NCI-H1930 (cell line): ENCODE measurements at places on chromosomes 16 and 17.
A peak's percentile ranks its signal among the peaks of the same experiment; 100 is the strongest.

DNA sequence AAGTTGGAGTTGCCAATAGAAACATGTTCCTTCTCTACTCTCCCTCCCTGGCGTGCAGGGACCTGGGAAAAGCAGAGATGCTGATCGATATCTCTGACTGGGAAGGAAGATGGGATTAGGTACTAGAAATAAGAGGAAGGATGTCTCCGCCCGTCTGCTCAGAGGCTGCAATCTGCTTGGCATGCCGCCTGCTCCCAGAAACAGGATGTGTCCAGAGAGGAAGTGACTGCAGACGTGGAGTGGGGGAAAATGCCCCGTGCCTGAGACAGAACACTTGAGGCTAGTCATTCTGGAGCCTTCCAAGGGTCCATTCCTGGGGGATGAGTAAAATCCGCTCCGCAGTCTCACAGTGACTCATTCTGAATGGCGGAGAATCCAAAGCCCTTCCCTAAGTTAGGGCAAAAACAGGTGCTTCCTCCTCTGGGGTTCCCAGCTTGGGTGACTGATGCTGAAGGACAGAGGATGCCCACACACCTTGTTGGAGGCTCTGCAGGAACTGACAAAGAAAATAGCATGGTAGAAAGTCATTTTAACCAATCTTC is 45.0 kb upstream of the SMURF2 start:
- no peak for DNase-seq

DNA sequence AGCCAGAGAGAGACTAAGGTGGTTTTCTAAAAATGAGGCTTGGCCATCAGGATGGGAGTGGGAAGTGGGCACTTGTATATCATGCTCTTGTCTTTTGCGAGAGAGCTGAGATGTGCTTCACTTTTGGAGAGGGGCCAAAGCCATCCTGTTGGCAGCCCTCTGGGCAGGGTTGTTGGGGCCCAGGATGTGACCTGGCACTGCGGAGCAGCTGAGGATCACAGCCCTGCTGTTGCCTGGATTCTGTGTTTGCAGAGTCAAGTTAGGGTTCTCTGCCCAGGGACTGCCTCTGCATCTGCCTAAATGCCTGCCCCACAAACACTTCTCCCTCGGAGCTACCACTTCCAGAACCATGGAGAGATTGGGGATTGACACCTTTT is 71.2 kb downstream of the PLD6 start:
- no peak for DNase-seq

GRCh38 chr17:43588121-43588520 is 42.0 kb upstream of the ETV4 start:
- DNase-seq, result no peak

DNA sequence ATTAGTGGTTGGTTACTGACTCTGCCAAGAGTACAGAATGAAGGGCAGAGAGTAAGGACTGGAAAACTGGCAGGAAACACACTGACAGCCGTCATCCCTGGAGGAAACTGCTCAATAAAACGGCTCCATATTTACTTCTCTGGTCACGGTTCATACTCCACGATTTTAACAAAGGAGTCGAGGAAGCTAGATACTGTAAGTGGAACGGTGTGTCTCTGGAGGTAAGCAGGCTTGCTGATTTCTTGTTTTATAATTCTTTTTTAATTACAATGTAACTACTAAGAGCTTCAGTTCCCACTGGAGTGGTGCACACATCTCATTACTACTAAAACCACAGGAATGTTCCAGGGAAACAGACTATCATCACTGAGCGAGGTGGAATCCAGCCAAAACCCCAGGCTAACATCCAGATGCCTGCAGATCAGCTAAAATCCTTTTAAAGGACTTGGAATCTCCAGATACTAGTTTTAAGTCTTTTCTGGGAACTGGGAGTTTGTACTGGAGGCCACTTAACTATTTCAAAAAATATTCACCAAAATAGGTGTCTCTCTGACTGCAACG is 17.8 kb downstream of the SERPINF1 start:
- DNase-seq, result no peak

- no peak for DNase-seq
These were observed at the start of gene MT1G for GRCh38 chr16:56667581-56668571. Gene MT1G (minus strand): TSS chr16:56668065. CDS start chr16:56667993, 72 bp downstream.

DNA sequence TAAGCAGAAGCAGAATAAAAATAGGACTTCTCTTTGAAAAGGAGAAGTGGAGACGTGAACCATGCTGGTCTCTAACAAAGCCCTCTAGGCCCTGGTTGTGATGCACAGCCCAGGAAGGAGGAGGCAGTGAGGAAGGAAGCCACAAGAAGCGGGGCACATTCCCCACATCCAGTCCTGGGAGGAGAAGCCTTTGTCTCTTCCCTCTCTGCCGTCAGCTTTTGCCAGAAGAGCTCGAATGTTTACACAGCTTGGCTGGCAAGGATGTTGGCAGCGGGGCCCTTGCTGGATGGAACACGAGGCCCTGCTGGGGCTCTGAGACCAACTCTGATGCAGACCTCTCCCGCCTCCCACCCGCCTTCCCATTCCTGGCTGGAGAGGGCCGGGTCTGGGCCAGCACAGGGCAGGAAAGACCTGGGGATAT is 91.3 kb downstream of the MAF start:
- DNase-seq, result no peak

DNA sequence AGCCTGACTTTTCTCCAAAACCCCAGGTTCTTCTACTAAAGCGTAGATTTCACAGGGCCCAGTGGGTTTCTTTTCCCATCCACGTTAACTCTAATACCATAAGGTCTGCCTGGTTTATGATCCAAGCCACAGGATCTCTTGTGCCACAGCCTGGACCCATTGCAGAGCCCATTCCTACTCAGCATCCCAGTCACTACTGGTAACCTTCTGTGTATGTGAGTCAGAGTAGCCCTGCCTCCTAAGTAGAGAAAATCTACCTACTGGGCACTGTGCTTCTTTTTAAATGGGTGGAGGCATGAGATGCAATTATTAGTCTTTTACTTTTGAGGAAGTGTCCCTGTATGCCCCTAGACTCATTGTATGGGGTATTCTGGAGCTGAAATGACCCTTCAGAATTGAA is 13.5 kb downstream of the CCL11 start:
- DNase-seq, result no peak

- DNase-seq, result no peak
These were observed 82.4 kb upstream of the TOX3 start for GRCh38 chr16:52629296-52629695.

DNA sequence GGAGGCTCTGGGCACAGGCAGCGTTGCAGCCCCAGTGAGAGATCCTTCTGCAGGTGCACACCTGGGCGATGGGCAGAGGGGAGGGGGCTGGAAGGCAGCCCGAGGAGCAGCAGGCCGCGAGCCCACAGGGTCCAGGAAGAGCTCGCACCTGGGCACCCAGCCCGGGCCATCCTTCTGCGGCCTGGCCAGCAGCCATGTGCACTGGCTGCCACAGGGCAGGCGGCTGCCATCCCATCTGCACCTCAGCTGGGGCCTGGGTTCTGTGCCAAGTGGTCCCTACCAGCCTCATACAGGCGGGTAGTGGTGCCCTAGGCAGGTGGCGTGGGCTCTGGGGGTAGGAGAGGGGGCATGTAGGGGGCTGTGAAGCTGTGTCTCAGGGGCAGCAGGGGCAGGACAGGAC is 197.2 kb downstream of the RBFOX3 start:
- DNase-seq, result no peak

- no peak for DNase-seq
These were observed 19.2 kb upstream of the SMIM5 start for GRCh38 chr17:75614006-75614405.

DNA sequence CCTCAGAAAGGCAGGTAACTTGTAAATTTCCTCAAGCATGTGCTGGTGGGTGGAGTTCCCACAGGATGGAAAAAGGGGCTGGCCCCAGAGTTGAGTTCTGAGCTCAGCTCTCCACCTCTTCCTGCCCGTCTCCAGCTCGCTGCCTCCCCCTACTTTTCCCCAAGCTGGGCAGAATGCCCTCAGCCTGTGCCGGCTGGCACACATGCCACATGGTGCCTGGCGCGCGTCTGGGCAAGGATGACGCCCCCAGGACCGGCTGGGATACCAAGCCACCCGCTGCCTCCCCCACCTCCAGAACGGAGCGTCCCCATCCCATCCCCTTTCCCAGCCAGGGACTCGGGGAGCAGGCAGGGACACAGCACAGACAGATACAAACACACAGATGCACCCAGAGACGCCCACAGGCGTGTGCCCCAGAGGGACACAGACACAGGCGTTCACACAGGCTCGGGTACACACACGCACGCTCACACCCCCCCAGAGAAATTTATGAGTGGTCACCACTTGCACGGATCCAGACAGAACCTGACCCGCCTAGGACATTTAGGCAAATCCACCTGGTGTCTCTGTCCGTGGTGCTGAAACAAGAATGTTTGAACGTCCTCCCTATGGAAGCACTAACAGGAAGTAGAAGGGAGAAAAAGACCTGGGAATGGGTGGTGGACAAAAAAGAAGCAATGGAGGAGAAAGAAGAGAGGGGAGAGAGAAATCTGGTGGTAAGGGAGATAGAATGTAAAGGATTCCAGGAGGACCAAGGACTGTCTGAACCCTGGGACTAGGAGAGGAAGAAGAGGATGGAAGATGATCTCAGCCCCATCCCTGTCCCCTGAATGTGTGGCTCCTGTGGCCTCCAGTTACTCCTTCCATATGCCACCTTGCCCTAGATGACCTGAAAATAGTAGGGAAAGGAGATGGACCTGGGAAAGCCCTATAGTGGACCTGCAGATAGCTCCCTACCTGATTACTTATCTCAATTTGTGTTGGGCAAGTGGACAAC is 15.5 kb downstream of the NEUROD2 start:
- DNase-seq, result no peak

GRCh38 chr16:65042438-65043365 is 79.2 kb downstream of the CDH11 start:
- no peak for DNase-seq

DNA sequence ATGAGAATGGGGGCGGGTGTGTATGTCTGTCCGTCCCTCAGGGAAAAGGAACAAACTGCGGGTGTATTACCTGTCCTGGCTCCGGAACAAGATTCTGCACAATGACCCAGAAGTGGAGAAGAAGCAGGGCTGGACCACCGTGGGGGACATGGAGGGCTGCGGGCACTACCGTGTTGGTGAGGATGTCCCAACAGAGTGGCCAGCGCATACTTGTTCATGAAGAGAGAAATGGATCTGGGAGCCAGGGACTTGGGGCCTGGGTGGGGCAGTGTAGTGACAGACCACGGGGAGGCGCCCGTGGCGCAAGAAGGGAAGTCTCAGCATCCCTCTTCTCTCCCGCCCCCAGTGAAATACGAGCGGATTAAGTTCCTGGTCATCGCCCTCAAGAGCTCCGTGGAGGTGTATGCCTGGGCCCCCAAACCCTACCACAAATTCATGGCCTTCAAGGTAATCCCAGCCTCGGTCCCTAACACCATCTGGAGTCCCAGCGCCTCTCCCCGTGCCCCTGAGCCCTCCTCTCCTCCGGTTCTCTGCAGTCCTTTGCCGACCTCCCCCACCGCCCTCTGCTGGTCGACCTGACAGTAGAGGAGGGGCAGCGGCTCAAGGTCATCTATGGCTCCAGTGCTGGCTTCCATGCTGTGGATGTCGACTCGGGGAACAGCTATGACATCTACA is 3.5 kb upstream of the C17orf107 start:
- DNase-seq, result no peak

- no peak for DNase-seq
These were observed 46.7 kb downstream of the HAPSTR1 start for GRCh38 chr16:9138021-9138680.

DNA sequence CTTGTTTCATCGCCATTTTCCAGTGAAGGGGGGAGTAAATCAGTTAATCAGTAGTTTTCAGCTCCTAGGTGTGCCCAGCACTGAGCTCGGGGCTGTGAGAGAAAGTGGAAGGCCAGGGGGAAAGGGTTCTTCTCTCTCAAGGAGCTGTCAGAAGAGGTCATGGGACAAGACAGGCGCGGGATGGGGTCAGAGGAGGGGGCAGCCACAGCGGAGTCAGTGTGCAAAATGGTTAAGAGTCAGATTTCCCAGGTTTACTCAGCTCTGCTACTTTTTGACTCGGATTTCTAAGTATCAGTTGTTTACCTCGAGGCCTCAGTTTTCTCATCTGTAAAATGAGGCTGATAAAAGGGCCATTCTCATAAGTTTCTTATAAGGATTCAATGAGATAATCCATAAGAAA is 4.3 kb upstream of the XYLT1 start:
- DNase-seq, result no peak

- no peak for DNase-seq
These were observed 113.4 kb upstream of the CDH8 start for GRCh38 chr16:62149631-62150030.

DNA sequence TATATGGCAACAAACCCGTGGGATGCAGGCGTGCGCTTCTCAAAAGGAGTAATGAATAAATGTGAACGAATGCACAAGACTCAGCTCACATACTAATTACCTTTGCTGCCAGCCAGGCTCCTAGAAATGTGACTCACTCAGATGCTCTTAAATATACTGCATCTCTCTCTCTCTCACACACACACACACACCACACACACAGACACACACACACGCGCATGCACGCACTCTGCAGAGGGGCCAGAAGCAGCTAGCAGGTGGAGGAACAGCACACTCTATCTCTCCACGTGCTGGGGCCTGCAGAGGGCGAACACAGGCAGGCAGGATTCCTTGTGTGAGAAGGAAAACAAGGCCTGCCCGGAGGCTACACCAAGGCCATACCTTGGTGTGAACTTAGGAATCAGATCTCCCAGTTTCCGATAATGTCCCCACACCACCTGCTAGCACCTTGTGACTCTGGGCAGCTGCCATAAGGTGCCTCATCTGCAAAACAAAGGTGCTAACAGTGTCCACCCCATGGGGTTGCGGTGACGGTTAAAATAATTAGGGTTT is 5.3 kb downstream of the GPRC5B start:
- DNase-seq, result peak; percentile 22

GRCh38 chr16:11355862-11356261 is 10.6 kb downstream of the RMI2 start:
- DNase-seq, result no peak

- DNase-seq, result no peak
These were observed 124.1 kb upstream of the TNRC6C start for GRCh38 chr17:77834170-77835115.

DNA sequence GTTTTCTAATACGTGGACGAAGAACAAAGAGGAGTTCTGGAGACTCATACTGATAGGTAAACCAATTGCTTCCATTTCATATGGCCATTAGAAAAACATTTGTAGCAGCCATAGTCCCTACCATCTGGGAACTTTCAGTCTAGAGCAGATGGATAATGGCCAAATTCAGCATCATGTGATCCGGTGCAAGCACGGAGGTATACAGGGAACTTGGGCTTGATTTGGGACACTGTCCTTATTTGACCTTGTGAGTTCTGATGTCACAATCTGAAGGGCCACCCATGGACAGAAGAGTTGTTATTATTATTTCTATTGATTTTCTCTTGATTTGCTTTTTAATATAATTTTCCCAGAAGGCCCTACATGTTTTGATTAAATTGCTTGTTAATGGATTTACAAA is 154.6 kb upstream of the ZNF267 start:
- no peak for DNase-seq
